ENCODE measurements at places on chromosomes 12 and 14. TPM values are rescaled to one million over a fixed set of nuclear protein-coding genes. Genes with fewer than 3 reads are reported as not detected.

Gene KCNC2
- polyA plus RNA-seq: not detected

Gene C3AR1
- 33.4 TPM for polyA plus RNA-seq

Gene SPIC
- not detected for polyA plus RNA-seq

Gene TAS2R7
- not detected for polyA plus RNA-seq

Measured in CD14-positive monocyte (primary cell).